Cerebellar nuclear complex (tissue), 1 donor: ENCODE measurements at places on chromosomes 12 and 14.

DNA sequence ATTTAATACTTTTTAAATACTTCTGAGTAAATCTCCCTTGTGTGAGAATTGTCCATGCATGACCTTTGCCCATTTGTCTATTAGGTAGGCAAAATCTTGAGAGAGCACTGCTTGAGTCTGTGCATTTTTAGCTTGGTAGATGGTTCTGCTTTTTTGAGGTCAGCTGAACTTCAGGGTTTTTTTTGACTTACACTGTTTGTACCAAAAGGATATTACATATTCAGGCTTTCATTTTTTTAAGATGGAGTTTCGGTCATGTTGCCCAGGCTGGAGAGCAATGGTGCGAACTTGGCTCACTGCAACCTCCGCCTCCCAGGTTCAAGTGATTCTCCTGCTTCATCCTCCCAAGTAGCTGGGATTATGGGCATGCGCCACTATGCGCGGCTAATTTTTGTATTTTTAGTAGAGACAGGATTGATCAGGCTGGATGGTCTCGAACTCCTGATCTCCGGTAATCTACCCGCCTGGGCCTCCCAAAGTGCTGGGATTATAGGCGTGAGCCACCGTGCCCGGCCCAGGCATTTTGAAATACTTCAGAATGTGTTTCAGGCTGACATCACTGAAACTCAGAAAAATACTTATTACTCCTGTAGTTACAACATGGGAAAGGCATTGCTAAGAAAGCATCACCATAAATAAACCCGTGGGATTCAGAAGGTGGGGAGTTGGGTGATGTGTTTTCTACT, 11.1 kb downstream of the RASSF3 start:
- no peak for DNase-seq

- DNase-seq: no peak
These were observed 101.8 kb downstream of the CAND1 start for GRCh38 chr12:67370979-67371378.

DNA sequence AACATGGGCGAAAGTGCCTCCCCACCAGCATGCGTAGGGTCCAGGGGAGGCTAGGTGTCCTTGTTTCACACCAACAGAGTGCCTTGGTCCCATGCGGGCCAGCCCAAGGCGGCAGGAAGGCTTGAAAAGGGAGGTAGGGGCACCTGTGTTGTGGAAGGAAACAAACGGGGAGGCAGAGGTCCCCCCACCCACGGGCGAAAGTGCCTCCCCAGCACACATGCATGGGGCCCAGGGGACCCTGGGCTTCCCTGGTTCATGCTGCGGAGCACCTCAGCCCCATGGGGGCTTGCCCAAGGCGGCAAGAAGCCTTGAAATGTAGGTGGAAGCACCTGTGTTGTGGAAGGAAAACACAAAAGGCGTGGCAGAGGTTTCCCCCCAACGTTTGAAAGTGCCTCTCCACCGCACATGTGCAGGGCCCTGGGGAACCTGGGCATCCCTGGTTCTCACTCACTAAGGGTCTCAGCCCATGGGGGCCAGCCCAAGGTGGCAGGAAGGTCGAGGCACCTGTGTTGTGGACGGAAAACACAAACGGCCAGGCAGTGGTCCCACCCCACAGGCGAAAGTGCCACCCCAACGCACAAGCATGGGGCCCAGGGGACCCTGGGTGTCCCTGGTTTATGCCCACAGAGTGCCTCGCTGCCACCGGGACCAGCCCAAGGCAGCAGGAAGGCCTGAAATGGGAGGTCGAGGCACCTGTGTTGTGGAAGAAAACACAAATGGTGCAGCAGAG, 374.7 kb downstream of the ALG10 start:
- no peak for DNase-seq

DNA sequence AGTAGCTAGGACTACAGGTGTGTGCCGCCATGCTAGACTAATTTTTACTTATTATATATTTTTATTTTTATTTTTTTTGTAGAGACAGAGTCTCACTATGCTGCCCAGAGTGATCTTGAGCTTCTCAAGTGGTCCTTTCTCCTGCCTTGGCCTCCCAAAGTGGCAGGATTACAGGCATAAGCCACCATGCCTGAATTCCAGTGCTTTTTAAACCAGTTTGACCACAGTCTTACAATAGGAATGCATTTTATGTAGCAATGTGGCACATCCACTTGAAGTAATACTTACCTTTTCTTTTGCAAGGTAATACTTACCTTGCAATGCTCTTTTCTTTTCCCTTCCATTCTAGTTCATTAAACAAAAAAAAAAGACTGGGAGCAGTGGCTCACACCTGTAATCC, 38.0 kb upstream of the CPM start:
- no peak for DNase-seq
